GM13977 (cell line): ENCODE measurements at places on chromosomes 5 and 9.

DNA sequence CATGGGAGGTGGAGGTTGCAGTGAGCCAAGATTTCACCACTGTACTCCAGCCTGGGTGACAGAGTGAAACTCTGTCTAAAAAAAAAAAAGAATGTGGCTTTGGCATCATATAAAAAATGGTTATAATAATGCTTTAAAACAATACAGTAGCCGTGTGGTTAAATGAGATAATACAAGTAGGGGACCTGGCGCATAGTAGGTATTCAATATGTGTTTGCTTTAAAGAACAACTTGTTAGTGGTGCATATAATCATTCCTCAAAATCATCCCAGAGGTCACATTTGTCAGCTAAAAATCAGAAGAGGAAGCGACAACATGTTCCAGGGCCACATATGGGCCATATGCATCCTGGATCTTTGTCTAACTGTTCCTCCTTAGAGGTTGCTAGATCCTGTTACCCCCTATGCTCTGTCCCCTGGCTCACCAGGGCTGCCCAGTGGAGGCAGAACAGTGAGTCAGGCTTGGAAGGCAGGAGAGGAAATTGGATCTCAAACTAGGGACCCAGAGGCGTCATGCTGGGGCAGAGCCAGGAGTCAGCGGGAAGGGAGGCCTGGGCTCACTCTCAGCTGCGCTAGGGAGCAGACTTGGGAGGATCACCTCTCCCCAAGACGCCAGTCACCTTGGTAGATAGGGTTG is 27.7 kb downstream of the LHX6 start:
- no peak for DNase-seq

GRCh38 chr9:33366979-33367480 is 35.3 kb downstream of the AQP7 start:
- DNase-seq, result no peak

- DNase-seq, result no peak
These were observed 58.4 kb downstream of the OR2K2 start for GRCh38 chr9:111271481-111272080.

GRCh38 chr5:159313197-159313596 is 17.1 kb downstream of the IL12B start:
- no peak for DNase-seq

DNA sequence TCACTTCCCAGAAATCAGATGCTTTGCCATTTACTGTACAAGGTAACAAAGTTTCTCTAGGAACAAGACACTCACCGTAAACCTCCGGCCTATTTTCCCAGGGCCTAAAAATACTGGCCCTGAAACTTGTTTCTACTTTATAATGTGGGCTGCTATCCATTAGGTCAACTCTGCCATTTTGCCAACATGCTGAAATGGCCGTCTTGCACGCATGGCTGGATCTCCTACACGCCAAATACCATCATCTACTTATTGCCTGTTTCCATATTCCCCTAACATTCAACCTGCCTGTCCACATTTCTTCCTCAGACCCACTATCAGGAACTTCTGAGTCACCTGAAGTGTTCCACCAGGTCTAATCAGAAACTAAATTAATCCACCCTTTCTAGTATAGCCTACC is 4.7 kb downstream of the TBCA start:
- no peak for DNase-seq

- DNase-seq, result peak; percentile 11
These were observed 274.2 kb downstream of the TMEM167A start for GRCh38 chr5:82802954-82803353.

- peak; percentile 31 for DNase-seq
These were observed 19.7 kb downstream of the LCP2 start for GRCh38 chr5:170277867-170278281.

GRCh38 chr9:71254592-71255277 is 133.3 kb upstream of the TRPM3 start:
- no peak for DNase-seq

- DNase-seq, result no peak
These were observed 128.3 kb downstream of the EFNA5 start for GRCh38 chr5:107542428-107542827.

- DNase-seq, result no peak
These were observed 93.6 kb upstream of the ANKRD55 start for GRCh38 chr5:56326770-56327169.

- DNase-seq, result no peak
These were observed 17.2 kb downstream of the SPTLC1 start for GRCh38 chr9:92097997-92098482.

DNA sequence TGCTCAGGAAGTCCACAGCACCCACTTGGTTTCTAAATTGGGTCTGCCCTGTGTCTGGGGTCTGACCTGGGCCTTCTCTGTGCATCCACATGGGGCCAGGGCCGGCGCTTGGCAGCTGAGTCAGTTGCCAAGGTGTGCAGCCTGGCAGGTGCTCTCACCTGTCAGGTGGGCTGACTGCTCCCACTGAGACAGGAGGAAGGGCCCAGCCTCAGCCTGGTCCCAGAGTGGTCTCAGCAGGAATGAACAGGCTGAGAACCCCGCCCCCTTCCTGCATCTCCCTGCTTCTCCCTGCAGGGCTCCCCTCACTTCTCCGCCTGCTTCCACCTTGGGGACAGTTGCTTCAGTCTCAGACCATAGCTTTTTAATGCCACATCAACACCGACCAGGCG is 60.5 kb downstream of the BARX1 start:
- peak; percentile 5 for DNase-seq

GRCh38 chr9:13358128-13358527 is 78.6 kb upstream of the MPDZ start:
- no peak for DNase-seq

GRCh38 chr5:153831973-153832372 is 206.7 kb downstream of the FAM114A2 start:
- peak; percentile 23 for DNase-seq

DNA sequence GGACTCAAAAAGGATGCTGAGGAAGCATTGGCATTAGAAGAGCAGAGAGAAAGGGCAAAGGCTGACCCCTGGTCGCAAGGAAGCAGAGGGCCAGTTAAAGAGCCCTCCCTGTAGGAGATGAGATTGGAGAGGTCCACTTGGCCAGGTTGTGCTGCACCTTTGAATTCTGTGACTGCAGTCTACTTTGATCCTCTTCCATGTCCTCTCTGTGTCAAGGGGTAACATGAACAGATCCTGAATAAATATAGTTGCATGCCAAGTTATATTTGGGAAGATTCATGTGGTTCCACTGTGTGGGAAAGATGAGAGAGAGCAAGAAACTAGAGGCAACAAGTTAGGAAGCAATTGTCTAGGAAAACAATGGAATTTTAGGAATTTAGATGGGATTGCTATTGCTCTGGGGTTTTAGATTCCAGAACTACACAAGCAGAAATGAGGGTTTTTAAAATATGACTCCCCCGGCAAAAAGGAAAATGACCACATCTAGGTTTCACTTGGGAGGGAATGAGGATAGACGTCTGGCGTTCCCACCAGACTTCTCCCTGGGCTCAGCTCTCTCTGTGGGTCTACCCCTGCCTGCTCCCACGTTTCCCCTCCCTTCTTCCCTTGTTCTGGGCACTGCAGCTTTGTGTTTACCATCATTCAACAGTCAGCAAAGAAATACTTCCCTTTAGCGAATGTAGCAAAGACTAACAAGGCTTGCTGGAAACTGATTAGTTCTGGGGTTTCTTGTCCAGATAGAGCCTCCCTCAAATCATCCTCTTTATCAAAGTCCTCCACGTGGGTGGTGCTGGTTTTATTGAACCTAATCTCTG is 63.6 kb downstream of the SNX18 start:
- no peak for DNase-seq

DNA sequence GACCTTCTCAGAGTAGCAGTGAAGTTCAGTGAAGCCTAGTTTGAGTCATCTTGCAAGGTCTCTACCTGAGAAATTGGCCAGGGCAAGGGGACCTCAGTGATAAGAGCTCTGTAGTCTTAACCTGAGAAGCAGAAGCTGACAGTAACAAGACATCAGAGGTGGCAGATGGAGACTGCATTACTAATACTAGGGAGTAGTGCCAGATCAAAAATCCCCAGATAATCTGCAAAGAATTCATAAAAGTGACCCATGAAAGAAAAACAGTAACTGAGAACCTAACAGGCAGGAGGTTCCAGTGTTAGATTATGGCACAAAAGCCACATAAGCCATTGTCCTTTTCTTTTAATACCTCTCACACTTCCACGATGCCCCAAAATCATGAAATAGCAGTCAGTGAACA is 175.5 kb downstream of the MUSK start:
- no peak for DNase-seq

DNA sequence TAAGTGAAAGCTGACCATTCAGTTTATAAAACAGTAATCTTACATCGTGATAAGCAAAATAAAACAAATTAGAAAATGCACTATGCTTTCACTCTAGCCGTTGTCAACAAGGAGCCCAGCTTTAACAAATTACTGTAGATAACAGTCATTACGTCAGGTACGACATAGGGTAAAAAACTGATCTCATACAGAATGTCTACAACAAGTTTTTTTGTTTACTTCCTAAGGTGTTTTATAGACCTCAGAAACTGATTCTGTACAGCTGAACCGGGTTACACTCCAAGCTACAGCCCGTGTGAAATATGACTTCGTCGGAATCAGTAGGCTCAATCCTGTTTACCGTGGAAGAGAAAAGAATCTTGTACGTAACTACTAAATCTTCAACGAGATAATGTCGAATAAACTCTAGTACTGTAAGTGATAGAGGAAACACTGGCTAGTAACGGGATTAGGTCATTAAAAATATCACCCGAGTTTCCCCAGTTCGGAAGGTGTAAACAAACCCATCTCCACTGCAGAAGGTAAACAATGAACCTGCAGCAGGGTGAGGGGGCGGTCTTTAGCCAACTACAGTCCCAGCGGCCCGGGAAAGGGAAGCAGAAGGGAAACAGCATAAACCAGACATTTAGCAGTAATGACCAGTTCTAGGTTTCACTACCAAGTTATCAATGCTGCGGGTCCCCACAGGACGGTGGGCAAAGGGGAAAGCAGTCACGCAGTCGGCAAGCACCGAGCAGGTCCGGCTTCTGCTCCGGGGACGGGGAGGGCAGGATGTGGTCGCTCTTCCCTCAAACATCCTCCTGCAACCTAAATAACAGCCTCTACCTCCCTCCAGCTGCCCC is 1.1 kb downstream of the RICTOR start:
- DNase-seq, result peak; percentile 76

DNA sequence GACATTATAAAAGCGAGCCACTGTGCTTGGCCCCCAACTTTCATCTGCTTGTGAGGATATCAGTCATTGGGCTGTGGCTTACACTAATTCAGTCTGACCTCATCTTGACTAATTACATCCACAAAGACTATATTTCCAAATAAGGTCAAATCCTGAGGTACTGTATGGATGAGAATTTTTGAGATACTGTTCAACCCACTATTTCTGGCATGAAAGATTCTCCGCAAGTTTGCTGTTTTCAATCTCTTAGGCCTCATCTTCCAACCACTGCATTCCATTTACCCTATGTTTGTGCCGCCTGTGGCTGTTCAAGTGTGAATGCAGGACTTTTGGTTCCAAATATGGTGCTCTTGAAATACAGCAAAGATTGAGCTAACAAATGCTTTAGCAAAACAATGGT is 400.9 kb upstream of the SGCD start:
- no peak for DNase-seq

DNA sequence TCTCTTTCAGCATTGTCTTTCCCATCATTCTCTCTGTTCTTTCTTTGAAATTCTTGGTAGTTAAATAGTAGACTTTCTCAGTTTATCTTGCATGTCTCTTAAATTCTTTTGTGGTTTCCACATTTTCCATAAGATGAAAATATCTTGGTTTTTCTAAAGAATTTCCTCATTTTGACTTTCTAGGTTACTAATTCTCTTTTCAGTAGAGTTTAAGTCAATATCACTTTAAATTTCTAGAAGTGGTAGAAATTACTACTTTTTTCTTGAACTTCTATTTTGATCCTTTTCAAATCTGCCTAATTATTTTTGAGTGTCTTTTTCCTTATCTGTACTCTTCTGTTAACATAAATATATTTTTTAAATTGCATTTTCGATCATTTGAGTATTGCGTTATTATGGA is 23.6 kb upstream of the LRRTM2 start:
- DNase-seq, result no peak

DNA sequence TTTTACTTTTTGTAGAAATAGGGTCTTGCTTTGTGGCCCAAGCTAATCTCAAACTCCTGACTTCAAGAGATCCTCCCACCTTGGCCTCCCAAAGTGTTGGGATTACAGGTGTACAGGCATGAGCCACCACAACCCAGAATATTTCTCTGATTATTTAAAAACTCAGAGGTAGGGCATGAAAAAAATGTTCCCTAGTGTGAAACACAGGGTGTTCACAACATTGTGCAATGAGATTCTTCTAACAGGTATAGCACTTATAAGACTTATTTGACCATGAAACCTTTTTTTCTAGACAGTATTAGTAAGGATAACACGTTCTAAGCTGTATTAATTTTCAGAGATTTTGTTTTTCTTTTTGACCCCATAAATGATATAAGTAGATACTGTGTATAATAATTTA is 13.1 kb upstream of the PTGER4 start:
- no peak for DNase-seq

GRCh38 chr9:86485359-86485758 is 131.1 kb upstream of the TUT7 start:
- no peak for DNase-seq

DNA sequence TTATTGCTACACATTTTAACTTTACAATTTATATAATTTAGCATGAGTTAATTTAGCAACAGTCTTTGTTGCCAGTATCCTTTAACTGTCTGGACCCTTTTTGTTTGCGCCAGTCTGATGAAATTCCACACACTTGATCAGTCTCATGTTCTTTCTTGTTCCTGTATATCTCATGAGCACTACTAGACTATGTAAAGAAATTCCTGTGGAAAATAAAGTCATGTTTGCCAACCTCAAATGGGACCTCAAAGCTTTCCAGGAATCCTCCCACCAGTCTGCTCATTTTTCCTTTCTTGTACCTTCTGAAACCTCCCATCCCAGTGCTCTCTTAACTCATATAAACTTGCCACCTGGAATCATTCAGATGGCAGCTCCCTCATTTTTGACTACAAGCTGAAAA is 8.0 kb downstream of the DMXL1 start:
- no peak for DNase-seq

DNA sequence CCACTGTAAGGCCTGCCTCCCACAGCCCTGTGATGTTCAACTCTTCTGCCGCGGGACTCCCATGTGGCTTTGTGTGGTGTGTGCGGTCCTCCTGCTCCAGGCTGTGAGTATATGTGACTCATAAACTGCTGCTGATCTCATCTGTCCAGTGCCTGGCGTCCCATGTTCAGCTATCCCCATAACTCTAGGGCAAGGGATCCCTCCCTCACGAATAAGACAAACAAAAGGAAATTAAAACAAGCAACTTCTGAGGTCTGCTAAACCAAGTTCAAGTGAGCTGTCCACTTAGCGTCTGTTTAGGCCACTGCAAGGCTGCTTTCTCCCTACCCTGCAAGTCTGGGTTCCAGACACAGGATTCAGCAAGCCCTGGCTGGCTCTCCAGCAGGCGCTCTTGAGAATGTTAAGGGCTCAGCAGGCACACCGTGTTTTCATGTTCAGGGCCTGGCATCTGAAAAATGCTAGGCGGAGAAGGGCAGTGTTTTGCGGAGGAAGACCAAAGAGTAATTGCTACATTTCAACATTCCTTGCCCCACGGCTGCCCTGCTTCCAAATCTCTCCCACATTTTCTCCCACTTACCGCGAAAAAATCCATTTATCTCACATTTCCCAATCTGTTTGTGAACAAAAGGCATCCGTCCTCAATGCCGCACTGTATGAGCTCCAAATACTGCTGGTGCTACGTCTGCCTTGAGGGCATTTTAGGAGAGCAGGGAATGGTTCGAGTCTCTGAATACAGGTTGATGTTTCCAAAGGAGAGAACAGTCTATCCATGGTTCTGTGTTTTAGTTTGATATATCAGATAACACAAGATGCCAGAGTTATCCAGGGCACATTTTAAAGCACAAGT is 280.2 kb downstream of the SEMA5A start:
- no peak for DNase-seq
